ENCODE measurements at places on chromosomes 13 and 19.

DNA sequence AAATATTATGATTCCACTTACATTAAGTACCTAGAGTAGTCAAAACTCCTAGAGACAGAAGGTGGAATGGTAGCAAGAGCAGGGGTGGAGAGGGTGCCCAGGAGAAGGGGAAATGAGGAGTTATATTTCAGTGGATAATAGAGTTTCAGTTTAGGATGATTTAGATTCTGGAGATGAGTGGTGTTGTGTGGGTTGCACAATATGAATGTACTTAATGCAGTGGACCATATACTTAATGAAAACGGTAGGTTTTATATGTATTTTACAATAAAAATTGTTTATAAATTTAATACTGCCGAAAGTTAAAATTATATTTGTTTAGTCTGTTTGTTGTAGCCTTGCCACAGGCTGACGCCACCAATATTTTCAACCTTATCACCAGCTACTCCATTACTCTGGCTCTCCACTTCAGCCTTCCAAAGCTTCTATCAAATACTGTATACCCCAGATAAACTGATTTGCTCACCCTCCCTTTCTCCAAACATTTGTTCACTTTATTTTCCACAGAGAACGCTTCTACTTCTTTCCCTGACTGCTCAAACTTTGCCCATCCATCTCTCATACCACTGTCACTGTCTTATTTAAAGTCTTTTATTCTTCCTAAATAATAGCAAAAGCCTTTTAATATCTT, 1.4 kb upstream of the RBM26 start:
- DNase-seq = no peak

GRCh38 chr19:11848200-11848593, 329 bp upstream of the ZNF439 start:
- DNase-seq = no peak

DNA sequence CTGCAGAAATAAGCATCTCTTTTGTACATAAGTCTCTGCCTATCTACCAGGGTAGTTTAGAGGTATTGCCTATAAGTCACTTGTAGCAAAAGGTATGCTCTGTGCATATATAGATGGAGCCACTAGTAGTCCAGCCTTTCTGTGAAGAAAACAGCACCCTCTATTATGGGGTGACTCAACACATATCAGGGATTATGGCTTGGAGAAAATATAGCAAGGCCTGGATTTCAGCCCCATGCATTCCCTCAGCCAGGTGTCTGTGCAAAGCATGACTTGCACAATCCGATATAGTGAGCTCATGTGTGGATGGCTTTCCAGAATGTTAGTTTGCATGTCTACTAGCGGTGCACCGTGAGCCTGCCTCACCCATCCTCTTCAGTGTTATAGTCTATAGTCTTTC, 13.4 kb upstream of the NALCN start:
- no peak for DNase-seq

DNA sequence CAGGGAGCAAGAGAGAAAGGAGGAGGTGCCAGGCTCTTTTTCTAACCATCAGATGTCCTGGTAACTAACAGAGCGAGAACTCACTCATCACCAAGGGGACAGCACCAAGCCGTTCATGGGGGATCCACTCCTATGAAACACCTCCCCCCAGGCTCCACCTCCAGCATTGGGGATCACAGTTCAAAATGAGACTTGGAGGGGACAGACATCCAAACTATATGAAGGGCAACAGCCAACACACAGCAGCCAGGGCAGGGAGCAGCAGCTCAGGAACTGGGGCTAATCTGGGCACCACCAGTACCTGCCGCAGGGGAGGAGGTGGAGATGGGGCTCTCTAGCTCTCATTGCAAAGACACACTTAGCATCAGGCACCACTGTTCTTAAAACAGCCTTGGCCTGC, 34.3 kb upstream of the VSTM2B start:
- no peak for DNase-seq

DNA sequence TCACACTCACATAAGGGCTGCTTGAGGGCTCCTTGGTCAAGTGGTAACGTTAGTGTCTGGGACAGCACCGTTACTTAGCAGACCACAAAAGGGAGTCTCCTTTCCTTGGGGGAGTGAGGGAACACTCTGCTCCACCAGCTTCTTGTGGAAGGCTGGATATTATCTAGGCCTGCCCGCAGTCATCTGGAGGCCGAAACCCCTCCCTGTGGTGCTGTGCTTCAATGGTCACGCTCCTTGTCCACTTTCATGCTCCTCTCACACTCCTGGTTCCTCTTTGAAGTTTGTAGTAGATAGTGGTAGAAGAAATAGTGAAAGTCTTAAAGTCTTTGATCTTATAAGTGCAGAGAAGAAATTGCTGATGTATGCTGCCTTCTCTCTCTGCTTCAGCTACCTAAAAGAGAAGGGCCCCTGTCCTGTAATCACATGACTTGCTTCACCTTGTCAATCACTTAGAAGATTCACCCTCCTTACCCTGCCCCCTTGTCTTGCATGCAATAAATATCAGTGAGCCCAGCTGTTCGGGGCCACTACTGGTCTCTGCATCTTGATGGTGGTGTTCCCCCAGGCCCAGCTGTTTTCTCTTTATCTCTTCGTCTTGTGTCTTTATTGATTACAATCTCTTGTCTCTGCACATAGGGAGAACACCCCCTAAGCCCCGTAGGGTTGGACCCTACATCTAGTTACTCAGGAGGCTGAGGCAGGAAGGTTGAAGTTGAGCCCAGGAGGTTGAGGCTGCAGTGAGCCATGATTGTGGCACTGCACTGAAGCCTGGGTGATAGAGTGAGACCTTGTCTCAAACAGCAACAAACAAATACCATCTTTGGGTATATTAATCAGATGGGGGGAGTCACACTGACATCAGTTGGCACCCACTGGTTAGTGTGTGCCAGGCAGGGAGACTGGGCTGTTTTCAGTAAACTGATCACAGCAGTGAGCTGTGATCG, 11.6 kb upstream of the MZF1 start:
- no peak for DNase-seq

DNA sequence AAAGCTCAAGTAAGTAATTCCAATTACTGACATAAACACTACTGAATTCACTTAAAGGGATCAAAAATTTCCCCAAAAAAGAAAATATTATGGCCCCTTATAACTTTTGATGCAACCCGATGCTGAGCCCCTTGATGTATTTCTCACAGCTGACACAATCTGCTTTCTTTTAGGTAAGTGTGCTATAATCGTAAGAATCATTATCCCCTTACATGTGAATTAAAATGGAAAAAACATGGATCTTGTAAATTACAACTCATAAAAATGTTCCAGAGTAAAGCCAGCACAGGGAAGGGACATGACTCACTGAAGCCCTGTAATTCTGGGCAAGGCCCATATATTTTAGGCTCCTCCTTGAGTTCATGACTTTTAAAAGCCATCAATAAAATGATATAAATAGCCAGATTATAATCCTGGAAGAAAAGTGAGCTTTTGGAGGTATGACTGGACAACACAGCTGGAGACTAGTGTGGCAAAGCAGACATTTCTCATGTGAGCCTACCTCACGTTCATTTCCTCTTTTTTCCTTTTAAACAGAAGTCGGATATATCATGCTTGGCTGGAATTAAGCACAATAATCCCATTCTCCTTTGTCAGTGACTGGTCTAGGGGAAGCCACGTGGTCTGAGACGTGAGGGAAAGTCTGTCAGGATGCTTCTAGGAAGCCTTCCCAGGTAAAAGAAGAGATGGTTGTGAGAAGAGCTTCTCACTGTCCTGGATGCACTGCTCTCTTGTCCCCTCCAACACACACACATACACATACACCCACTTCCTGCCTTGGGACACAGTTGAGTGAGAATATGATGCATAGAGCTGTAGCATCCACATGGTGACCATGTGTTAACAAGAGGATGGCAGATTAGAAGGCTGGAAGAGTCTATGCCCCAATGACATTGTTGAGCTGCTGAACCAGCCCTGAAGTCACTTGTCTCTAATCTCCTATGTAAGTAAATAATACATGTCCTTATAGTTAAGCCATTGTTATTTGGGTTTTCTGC, 165.4 kb downstream of the RGCC start:
- no peak for DNase-seq

GRCh38 chr19:1526979-1527649, 3.2 kb downstream of the PLK5 start:
- no peak for DNase-seq

DNA sequence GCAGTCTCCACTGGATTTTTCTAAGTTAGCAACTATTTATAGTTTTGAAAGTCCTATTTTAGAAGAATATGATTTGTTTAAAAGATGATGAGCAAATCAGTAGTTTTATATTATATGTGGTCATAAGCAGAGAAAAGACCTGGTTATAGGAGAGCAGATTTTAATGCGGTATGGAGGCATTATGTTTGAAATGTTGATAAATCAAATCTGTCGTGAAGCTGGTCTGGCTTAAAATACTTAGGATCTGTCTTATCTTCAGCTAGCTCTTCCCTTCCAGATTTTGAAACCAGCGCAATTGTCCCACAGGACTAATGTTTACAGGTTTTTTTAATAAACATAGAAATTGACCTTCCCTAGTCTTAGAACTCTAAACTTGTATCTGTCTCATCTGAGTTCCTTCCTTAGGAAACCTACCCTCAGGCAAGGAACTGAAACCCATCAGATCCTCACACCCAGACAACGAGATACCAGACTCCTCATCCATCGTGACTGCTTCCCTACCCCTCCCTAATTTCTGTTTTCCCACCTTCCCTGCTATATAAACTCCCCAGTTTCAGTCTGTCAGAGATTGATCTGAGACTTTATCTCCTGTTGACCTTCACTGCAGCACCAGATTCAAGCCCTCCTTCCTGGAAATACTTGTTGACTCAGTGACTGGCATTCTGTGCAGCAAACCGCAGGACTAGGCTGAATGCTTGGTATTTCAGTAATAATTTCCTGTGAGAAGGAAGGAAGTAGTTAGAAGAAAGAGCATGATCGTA, 37.8 kb upstream of the CXCL17 start:
- no peak for DNase-seq

GRCh38 chr13:50731400-50731799, 112.1 kb downstream of the DLEU7 start:
- no peak for DNase-seq

DNA sequence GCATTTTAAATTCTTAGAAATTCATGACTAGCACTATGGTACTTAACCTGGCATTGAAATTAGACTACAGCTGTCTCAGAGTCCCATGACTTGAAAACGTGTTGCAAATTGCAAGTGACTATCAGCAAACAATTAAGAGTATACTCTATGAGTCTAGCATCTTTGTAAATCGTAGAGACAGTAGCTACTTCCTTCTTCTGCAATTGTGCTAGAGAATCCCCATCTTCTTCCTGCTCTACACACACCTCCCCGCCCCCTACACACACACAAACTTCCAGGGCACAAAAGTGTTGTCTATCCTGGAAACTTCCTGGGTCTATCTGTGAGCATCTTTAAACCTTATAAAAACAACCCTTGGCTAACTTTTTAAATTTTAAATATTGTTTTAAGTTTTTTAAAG, 35.2 kb upstream of the MIR17HG start:
- no peak for DNase-seq

GRCh38 chr19:1609103-1609396, 3.8 kb upstream of the UQCR11 start:
- no peak for DNase-seq

DNA sequence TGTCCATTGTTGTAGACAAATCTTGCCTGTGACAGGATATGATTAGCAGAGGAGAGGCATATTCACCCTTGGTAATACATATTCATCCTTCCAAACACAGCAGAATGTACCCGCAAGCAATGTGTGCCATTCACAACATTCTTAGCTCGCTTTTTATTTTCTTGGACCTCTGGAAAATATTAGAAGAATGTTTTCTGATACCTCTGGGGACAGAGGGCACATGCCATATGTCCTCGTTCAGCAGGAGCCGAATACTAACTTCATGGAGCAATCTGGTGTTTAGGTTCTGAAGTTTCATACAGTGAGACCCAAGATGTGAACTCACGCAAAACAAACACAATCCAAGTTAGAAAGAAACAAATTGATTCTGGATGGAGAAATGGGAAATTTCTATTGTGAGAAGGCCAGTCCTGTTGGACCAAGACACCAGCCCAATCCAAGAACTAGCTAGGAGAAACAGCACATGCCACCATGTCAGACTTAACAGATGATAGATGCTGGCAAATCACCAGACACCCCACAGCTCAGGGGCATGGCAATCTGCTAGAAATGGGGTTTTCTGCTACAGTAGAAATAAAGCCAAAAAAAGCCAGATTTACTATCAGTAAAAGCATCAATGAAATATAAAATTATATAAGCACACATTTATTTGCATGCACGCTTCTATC, 297.4 kb downstream of the DCLK1 start:
- no peak for DNase-seq

DNA sequence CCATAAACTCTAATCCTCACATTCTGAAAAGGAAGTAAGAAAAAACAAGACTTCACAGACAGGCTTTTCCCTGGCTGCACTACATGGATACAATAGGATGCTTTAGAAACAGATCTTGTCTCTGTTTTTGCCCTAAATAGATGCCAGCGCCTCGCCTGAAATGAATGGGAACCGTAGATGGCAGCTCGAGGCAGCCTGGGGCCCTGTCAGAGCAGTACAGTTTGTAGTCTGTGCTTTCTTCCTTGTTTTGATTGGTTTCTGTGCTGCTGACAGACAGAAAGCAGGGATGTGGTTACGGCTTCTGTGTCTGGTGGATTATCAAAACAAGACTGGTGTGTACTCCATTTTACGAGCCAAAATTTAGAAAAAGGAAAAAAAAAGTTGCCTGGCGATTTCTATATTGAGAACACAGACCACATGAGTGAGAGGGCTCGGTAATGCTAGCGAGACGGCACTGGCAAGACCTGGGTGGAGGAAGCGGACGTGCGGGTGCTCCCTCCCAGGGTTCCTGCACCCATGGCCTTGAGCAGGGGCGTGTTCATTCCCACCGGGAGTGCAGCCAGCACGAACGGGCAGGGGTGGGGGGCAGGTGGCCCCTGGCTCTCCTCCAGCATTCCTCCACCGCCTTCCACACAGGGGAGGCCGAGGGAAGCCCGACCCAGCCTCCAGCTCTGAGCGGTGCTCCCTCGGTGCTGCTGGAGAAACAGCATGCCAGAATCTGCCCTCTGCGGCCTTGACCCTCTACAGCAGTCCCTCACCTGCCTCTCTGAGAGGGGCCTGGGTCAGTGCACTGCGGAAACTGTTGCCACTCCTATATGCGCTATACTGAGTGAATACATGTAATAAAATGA, 37.6 kb upstream of the C1QTNF9 start:
- DNase-seq = no peak

DNA sequence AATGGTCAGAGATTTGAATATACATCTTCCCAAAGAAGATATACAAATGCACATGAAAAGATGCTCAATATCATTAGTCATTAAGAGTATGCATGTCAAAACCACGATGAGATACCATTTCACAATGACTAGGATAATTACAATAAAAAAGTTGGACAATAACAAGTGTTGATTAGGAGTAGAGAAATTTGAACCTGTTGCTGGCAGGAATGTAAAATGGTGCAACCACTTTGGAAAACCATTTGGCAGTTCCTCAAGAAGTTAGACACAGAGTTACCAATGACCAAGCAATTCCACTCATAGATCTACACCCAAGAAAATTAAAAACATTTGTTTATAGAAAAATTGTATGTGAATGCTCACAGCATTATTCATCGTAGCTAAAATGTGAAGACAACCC, 33.2 kb upstream of the STARD13 start:
- no peak for DNase-seq

Data from NCI-H187 (cell line).